ENCODE measurements at places on chromosomes 7 and 10. TPM values are rescaled to one million over a fixed set of nuclear protein-coding genes. Genes with fewer than 3 reads are reported as not detected.

The ACHE gene
- total RNA-seq, result 0.30 TPM

The DNAJC30 gene
- 2.4 TPM for total RNA-seq

The AKR1C2 gene
- total RNA-seq, result 1.2 TPM

The MYL10 gene
- not detected for total RNA-seq

The PRR15 gene
- 1.2 TPM for total RNA-seq

The KBTBD2 gene
- total RNA-seq, result 42.8 TPM

The EPHA1 gene
- total RNA-seq, result not detected

The NME8 gene
- total RNA-seq, result not detected

The MEIG1 gene
- total RNA-seq, result not detected
